Calu3 (cell line): ENCODE measurements at places on chromosomes 2 and 18. TPM values are rescaled to one million over a fixed set of nuclear protein-coding genes. Genes with fewer than 3 reads are reported as not detected.

Gene DUSP19
- 1.6 and 2.7 TPM in 2 replicates for total RNA-seq

Gene COL3A1
- not detected in 2 replicates for total RNA-seq

Gene SPC25
- total RNA-seq = 60.2 and 77.0 TPM in 2 replicates

Gene CTAGE1
- total RNA-seq = not detected in 2 replicates

Gene CXCR1
- not detected in 2 replicates for total RNA-seq

Gene UPP2
- not detected in 2 replicates for total RNA-seq

Gene RBKS
- 2.3 and 3.3 TPM in 2 replicates for total RNA-seq

Gene PTH2R
- total RNA-seq = 0.71 TPM in 1 of 2 replicates, not detected in the other

Gene ALKAL2
- not detected in 2 replicates for total RNA-seq

Gene EMILIN1
- 0.12 and 0.19 TPM in 2 replicates for total RNA-seq

Gene COL4A3
- 17.6 and 20.2 TPM in 2 replicates for total RNA-seq

Gene BMPR2
- total RNA-seq = 40.3 and 50.1 TPM in 2 replicates
